ENCODE measurements at places on chromosomes 11 and 22.

DNA sequence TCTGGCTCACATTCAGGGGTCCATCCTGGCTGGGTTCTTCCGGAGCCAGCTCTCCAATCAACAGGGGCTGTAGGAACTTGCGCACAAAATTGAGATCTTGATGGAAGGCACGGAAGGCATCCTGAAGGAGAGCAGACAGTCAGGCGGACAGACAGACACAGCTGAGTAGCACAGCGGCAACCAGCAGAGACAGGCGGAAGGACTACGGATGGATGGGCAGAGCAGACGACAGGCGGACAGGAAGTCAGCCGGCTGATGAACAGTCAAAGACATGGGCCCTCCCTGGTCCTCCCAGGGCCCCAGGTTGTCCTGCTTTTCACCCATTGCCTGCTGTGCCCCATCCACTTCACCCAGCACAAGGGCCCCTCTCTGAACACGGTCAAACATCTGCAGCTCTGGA lies 11.3 kb downstream of the FADS3 start:
- no peak for DNase-seq

DNA sequence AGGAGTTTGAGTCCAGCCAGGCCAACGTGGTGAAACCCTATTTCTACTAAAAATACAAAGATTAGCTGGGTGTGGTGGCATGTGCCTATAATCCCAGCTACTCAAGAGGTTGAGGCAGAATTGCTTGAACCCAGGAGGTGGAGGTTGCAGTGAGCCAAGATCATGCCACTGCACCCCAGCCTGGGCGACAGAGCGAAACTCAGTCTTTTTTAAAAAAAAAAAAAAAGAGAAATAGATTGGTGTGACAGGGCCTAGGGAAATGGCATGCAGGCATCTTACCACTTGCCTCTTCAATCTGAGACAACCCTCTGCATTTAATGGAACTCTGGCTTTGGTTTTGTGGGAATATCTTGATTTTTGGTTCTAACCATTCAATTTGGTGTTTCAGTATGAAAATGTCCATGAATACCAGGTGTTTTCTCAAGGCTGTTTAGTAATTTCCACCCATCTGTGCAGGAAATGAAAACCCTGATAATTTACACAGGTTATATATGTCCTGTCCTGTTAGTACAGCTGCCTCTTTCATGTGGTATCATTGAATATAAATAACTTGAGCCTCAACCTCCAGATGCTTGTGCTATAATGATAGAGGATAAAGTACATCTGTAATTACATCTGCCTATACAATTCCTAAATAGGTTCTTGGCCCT lies 8.4 kb downstream of the XBP1 start:
- DNase-seq = no peak

DNA sequence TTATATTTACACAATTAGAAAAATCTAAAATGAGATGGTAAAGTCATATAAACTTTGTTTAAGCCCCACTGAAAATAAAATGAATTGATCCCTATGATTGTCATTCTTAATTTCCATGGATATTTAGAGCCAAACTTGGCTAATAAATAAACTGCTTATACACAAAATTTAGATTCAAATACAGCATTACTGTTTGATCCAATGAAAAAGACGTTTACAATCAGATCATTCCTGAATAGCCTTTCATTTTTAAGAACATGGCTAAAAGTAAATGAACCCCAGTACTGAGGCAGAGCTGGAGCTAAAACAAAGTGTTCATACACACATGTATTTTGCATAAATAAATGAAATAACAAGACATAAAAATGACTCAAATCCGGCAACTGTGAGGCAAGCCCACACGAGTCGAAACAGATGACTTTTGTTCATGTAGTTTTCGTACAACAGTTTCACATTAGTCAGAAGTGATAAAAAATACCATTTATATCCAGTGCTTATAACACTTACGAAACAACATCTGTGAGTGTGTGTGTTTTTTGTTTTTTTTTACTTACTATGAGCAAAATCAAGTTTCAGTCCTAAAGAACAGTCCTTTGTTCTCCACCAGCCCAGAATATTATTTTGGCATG lies 386.5 kb downstream of the SOX6 start:
- DNase-seq = no peak

DNA sequence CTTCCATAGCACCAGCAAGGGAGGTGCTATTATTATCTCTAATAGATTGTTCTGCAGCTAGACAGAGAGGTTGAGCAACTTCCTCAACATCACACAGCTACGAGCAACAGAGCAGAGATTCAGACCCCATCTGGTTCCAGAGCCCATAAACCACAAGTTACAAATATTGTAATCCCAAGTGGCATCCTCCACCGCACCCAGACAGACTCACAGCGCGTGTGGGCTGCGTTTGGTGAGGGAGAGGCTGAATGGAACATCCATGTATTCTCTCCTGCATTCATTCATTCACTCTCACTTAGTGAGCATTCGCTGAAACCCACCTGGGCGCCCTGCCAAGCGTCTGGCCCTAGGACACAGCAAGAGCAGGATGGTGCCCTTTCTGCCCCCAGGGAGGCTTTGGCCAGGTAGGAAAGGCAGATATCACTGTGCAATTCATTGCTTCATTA lies 33.5 kb downstream of the LIF start:
- no peak for DNase-seq

GRCh38 chr11:46951864-46952263 lies 15.3 kb downstream of the CSTPP1 start:
- no peak for DNase-seq

DNA sequence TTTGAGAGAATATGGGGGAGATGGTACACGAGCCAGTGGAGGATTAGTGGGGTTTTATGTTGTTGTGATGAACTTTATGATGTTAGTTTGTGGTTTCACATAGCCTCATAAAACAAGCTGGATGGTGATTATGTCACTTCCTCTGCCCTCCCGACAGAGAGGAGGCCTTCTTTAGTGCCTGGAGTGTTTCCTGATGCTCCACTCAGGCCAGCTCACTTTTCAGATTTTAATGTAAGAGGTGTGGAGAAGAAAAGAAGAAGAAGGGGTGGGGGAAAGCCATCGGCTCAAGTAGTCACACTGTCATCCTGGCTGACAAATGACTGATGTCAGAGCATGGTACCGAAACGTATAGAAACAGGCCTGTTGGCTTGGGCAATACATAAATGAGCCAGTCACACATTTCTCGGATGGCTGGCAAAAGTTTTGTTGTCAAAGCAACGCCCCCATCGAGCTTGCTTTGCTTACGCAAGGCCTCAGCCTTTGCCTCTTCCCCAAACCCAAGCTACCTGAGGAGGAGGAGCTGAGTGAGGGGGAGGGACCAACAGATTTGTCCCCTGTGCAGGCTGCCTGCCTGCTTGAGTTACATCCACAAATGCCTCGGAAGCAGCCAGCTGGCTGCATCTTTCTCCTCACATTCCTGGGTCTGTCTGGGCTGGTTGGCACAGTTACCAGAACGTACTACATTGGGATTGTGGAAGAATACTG lies at the start of gene HEPHL1:
TSS of gene HEPHL1 (plus strand) at position 578 of the 705 bp plus-strand sequence. CDS start at position 593, 15 bp downstream.
- no peak for DNase-seq

All from nucleus accumbens (tissue), 56 donors.